OCI-LY7 (cell line): ENCODE measurements at places on chromosomes 1 and 21. TPM values are rescaled to one million over a fixed set of nuclear protein-coding genes. Genes with fewer than 3 reads are reported as not detected.

The LINGO4 gene
- total RNA-seq, result not detected in 2 replicates

The LRIG2 gene
- 16.7 and 22.3 TPM in 2 replicates for total RNA-seq

The HSD3B2 gene
- not detected in 2 replicates for total RNA-seq

The TMEM269 gene
- total RNA-seq, result 0.46 and 0.81 TPM in 2 replicates

The RFX5 gene
- 115 and 131 TPM in 2 replicates for total RNA-seq

The NID1 gene
- total RNA-seq, result not detected in 2 replicates

The CRP gene
- not detected in 2 replicates for total RNA-seq

The PTGER3 gene
- not detected in 2 replicates for total RNA-seq

The BCAN gene
- total RNA-seq, result not detected in 2 replicates

The BGLAP gene
- total RNA-seq, result 3.7 and 4.7 TPM in 2 replicates

The CLSTN1 gene
- total RNA-seq, result 124 and 141 TPM in 2 replicates

The DSCAM gene
- not detected in 2 replicates for total RNA-seq

The ZMPSTE24 gene
- 18.8 and 24.3 TPM in 2 replicates for total RNA-seq

The LELP1 gene
- not detected in 2 replicates for total RNA-seq

The LAMC2 gene
- total RNA-seq, result 0.38 and 0.63 TPM in 2 replicates

The RAD54L gene
- total RNA-seq, result 78.5 and 84.6 TPM in 2 replicates

The SESN2 gene
- 37.6 and 41.2 TPM in 2 replicates for total RNA-seq

The RHBDL2 gene
- total RNA-seq, result not detected in 2 replicates

The OR2T29 gene
- not detected in 2 replicates for total RNA-seq

The ABCG1 gene
- 17.3 and 18.8 TPM in 2 replicates for total RNA-seq

The PDPN gene
- total RNA-seq, result not detected in 2 replicates
